ENCODE measurements at places on chromosomes 16 and 17. TPM values are rescaled to one million over a fixed set of nuclear protein-coding genes. Genes with fewer than 3 reads are reported as not detected.

- DNase-seq: no peak
Measured at GRCh38 chr17:1286379-1287106, 7.1 kb downstream of the TRARG1 start.

GRCh38 chr16:67868290-67868689, 4.6 kb upstream of the EDC4 start:
- no peak for DNase-seq

- no peak for DNase-seq
Measured at GRCh38 chr16:31393056-31393455, at the start of gene ITGAD. TSS of gene ITGAD (plus strand) at chr16:31393335. CDS start at chr16:31393361, 26 bp downstream.

- DNase-seq: no peak
Measured at GRCh38 chr16:57427307-57427706, 19.9 kb downstream of the CIAPIN1 start.

DNA sequence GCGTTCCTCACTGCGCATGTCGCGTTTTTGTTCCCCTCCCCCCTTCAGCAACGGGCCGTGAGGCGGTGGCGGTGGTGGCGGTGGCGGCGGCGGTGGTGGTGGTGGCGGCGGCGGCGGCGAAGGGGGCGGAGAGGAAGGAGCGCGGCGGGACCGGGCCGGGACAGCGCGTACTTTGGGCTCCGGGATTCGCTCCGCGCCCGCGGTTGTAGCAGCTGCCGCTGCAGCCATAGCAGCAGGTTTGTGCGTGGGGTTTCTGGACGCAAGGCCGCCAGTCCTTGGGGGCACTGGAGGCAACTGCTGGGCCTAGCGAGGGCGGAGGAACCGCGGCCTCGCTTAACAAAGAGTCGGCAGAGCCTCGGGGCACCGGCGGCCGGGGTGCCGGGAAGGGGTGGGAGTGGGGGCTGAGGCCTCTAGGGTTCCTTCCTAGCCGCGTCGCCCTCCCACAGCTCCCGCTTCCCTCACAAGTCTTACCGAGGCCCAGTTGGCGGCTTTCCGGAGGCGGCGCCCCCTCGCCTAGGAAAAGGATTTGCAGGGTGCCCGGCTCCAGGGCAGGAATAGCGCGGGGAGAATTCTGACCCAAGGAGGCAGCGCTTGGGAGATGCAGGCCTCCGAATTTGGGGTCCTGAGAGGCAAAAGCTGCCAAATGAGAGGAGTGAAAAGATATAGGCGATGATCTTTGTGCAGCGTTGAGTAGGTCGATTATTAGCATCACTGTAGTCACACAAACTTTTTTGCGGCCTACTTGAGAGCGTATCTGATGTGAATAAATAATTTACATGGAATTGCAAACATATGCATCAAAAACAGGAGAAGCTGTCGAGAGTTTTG, at the start of gene DDX42:
Gene DDX42, plus strand, starts transcription at position 30 of the 828 bp plus-strand sequence. CDS start 12,880 bp downstream, outside the sequence.
- DNase-seq: no peak

The ZNF597 gene
- 2.0 TPM for total RNA-seq

The AATK gene
- total RNA-seq: not detected

GRCh38 chr17:80981929-80982425, 9.7 kb upstream of the CHMP6 start:
- DNase-seq: no peak

GRCh38 chr17:17855976-17856375, 19.2 kb upstream of the SREBF1 start:
- DNase-seq: no peak

GRCh38 chr17:17826342-17826713, 10.5 kb downstream of the SREBF1 start:
- no peak for DNase-seq

- DNase-seq: no peak
Measured at GRCh38 chr17:77809814-77810213, 148.7 kb upstream of the TNRC6C start.

GRCh38 chr17:7313890-7314718, 1.1 kb downstream of the GPS2 start:
- no peak for DNase-seq

GRCh38 chr17:47993031-47993564, 22.2 kb downstream of the CDK5RAP3 start:
- DNase-seq: no peak

- DNase-seq: no peak
Measured at GRCh38 chr16:3950343-3951193, 70.1 kb upstream of the CREBBP start.

- DNase-seq: no peak
Measured at GRCh38 chr17:54948380-54948779, 20.1 kb downstream of the COX11 start.
